ENCODE measurements at places on chromosomes 2 and 18. TPM values are rescaled to one million over a fixed set of nuclear protein-coding genes. Genes with fewer than 3 reads are reported as not detected.

DNA sequence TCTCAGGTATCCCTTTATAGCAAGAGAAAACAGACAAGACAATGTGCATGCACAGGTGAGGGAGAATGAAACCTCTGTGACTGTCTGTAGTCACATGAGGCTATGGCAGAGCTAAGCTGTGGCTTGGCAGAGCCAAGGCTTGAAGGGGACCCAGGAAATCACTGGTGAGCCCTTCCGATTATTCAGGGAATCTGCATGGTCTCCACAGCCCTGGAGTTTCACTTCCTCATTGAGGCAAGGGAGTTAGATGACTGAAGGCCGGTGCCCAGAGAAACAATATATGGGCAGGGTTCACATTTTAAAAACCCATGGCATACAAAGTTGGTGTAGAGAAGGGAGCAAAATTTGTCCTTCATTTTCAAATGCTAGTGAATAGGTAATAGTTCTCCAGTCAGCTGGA is 144.4 kb upstream of the REV1 start:
- no peak for DNase-seq

DNA sequence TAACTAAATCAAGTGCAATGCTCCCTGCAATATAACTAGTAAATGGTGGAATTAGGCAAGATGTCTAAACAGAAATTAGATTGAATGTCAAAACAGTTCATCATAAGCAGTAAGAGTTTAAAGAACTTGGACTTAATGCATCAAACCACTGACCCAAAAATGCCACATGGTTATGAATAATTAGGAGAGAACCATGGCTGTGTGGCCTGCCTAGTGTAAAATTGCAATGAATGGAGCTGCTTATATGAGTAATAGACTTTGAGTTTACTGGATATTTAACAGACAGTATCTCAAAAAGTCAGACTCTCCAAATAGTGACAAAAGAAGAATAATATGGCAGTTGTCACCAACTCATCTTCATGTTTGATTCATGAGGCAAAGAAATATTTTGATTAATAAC is 101.6 kb upstream of the COL5A2 start:
- no peak for DNase-seq

The RASGRP3 gene
- total RNA-seq = 8.4 TPM

The FBXO48 gene
- total RNA-seq = 5.4 TPM

- no peak for DNase-seq
Observed at GRCh38 chr2:141323571-141323970, 807.2 kb downstream of the LRP1B start.

GRCh38 chr2:118490330-118490729 is 357.1 kb downstream of the EN1 start:
- DNase-seq = no peak

The ANKRD30BL gene
- total RNA-seq = not detected

DNA sequence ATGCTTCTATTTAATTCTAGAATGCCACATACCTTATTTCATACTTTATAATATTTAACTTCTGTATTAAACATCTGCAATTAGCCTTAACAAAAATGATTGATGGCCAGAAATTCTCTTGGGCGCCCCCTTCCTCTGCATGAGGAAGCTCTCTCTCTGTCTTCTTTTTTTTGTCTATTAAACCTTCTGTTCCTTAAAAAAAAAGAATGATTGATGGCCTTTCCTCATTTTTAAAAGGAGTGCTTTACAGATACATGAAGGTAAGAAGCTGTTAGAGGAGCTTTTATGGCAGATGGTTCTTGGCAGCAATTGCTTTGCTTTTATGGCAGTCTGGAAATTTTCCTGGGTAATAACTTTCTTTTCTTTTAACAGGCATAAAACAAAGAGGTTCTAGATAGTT is 526.9 kb downstream of the SLC4A3 start:
- no peak for DNase-seq

GRCh38 chr2:173667415-173667814 is 297.8 kb downstream of the SP3 start:
- no peak for DNase-seq

DNA sequence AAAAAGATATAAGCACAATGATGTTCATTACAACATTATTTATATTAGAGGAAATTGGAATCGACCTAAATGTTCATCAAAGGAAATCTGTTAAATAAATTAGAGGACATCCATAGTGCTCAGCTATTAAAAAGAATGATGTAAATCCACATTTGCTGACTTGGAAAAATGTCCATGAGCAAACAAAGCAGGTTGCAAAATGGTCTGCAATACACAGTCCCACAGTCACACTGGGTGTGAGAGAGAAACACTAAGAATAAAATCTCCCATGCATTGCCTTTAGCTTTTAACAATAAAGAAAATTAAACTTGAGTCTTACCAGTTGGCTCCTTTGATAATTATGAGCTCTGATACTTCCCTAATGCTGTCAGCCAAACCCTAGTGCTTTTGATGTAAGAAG is 811.1 kb upstream of the SALL3 start:
- DNase-seq = no peak

- DNase-seq = no peak
Observed at GRCh38 chr2:39781697-39782096, 2.6 kb upstream of the THUMPD2 start.

Measured in activated CD4-positive, alpha-beta memory T cell treated with anti-CD3 and anti-CD28 coated beads, Interleukin-2, amount 10 ng/mL, durations not matched to agents 7 days and 5 days (primary cell).